ENCODE measurements at places on chromosomes 7 and 10.
A peak's percentile ranks its signal among the peaks of the same experiment; 100 is the strongest.

DNA sequence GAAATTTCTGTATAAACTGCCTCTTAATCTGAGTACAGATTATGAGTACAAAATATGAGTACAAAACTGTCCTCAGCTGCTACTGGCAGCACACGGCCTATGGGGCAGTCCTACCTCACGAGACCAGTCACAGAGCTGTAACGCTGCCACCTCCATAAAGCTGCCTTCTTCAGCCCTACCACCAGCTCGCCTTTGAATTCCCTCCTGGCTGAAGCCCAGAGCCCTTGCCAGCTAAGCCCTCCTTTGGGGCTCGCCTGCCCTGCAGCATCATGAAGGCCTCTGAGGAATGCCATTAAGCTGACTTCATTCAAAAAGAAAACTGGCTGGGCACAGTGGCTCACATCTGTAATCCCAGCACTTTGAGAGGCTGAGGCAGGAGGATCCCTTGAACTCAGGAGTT, 180.0 kb upstream of the SH2B2 start:
- no peak for DNase-seq
- H3K27ac ChIP-seq, result no peak overlapping the region
- H3K36me3 ChIP-seq, result peaks cover 28% of the 10 kb centered on the region
- peaks cover 12% of the 10 kb centered on the region for H3K4me1 ChIP-seq
- H3K27me3 ChIP-seq, result no peaks in the 10 kb centered on the region

DNA sequence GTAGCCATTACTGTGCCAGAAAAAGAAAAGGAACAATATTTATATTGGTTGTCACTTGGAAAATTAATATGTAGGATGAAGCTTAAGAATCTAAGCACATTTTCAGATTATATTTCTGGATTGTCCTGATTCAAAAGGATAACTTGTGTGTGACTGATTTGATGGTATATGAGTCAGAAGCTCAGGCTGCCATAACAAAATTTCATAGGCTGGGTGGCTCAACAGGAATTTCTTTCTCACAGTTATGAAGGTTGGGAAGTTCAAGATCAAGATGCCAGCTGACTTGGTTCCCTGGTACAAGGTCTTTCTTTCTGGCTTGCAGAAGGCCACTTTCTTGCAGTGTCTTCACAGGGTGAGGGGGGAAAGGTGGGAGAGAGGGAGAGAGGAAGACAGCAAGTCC, 108.5 kb downstream of the ST7 start:
- no peak for DNase-seq
- peaks cover 35% of the 10 kb centered on the region for H3K4me1 ChIP-seq
- peak overlapping the region; percentile 92 for H3K27ac ChIP-seq
- H3K36me3 ChIP-seq, result no peaks in the 10 kb centered on the region
- H3K4me3 ChIP-seq, result no peak overlapping the region

- peak; percentile 65 for DNase-seq
- peaks cover 3% of the 10 kb centered on the region for H3K27me3 ChIP-seq
- H3K4me1 ChIP-seq, result no peaks in the 10 kb centered on the region
These were observed 42.5 kb downstream of the PRKAG2 start for GRCh38 chr7:151834271-151835035.

- DNase-seq, result no peak
- H3K27me3 ChIP-seq, result no peaks in the 10 kb centered on the region
- H3K36me3 ChIP-seq, result peaks cover 11% of the 10 kb centered on the region
- peak overlapping the region; percentile 51 for H3K4me3 ChIP-seq
- H3K4me1 ChIP-seq, result peaks cover 87% of the 10 kb centered on the region
- peak overlapping the region; percentile 100 for H3K27ac ChIP-seq
These were observed 46.3 kb downstream of the MYOF start for GRCh38 chr10:93435621-93436397.

- no peak overlapping the region for H3K4me3 ChIP-seq
- no peak overlapping the region for H3K27ac ChIP-seq
- H3K36me3 ChIP-seq, result no peaks in the 10 kb centered on the region
- no peaks in the 10 kb centered on the region for H3K27me3 ChIP-seq
- no peak for DNase-seq
These were observed 10.6 kb upstream of the SAMD8 start for GRCh38 chr10:75100764-75101291.

- H3K4me1 ChIP-seq, result peaks cover 4% of the 10 kb centered on the region
- peaks cover 6% of the 10 kb centered on the region for H3K27me3 ChIP-seq
- H3K27ac ChIP-seq, result no peak overlapping the region
- peak; percentile 9 for DNase-seq
These were observed 28.6 kb upstream of the INSIG1 start for GRCh38 chr7:155268921-155269650.

GRCh38 chr10:108393089-108393488, 1228.6 kb upstream of the SORCS1 start:
- no peaks in the 10 kb centered on the region for H3K36me3 ChIP-seq
- H3K27me3 ChIP-seq, result peaks cover 2% of the 10 kb centered on the region
- no peak for DNase-seq
- H3K27ac ChIP-seq, result no peak overlapping the region

- no peak overlapping the region for H3K27ac ChIP-seq
- H3K4me1 ChIP-seq, result no peaks in the 10 kb centered on the region
- no peaks in the 10 kb centered on the region for H3K36me3 ChIP-seq
- H3K4me3 ChIP-seq, result no peak overlapping the region
- DNase-seq, result no peak
- peaks cover 3% of the 10 kb centered on the region for H3K27me3 ChIP-seq
These were observed 343.9 kb upstream of the SHH start for GRCh38 chr7:156155988-156156733.

DNA sequence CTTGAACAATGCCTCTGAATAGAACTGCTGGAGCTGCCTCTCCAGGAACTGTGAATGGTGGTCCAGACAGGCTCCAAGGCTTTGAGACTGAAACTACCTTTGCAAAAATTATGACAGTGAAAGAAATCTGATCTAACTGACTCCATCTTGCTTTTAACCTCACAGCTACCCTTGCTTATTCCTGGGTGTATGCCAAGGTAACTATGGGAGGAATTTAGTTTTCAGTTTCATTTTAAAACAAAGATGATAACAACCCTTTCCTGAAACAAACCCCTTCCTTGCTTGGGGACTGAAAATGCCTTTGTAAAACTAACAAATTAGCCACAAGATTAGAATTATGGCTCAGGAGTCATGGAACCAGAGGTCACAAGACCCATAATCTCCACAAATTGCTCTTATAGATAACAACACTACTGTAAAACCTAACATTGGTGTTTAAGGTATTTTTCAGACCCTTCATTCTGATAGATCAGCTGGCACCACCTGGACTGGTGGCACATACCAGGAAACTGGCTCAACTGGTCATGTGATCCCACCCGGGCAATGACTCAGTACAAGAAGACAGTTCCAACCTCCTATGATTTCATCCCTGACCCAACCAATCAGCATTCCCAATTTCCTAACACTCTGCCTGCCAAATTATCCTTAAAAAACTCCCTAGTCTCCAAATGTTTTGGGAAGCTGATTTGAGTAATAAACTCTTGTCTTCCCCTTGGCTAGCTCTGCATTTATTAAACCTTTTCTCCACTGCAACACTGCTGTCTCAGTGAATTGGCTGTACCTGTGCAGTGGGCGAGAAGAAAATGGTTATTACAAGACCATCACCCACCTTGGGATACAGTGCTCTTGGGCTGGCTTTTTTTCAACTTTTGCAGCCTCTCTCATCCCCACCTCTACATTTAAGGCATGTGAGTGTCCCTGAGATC, 608.1 kb downstream of the TYW1 start:
- no peak overlapping the region for H3K4me3 ChIP-seq
- DNase-seq, result no peak
- H3K27ac ChIP-seq, result peak overlapping the region; percentile 33
- no peaks in the 10 kb centered on the region for H3K36me3 ChIP-seq
